Activated CD8-positive, alpha-beta memory T cell treated with anti-CD3 and anti-CD28 coated beads for 1 hour (primary cell): ENCODE measurements at places on chromosomes 7 and 10.

- DNase-seq = no peak
Measured at GRCh38 chr10:35423505-35424306, 87.4 kb downstream of the CCNY start.

GRCh38 chr7:3559278-3559677 is 258.2 kb downstream of the SDK1 start:
- DNase-seq = no peak

GRCh38 chr10:93431361-93431760 is 50.8 kb downstream of the MYOF start:
- no peak for DNase-seq

DNA sequence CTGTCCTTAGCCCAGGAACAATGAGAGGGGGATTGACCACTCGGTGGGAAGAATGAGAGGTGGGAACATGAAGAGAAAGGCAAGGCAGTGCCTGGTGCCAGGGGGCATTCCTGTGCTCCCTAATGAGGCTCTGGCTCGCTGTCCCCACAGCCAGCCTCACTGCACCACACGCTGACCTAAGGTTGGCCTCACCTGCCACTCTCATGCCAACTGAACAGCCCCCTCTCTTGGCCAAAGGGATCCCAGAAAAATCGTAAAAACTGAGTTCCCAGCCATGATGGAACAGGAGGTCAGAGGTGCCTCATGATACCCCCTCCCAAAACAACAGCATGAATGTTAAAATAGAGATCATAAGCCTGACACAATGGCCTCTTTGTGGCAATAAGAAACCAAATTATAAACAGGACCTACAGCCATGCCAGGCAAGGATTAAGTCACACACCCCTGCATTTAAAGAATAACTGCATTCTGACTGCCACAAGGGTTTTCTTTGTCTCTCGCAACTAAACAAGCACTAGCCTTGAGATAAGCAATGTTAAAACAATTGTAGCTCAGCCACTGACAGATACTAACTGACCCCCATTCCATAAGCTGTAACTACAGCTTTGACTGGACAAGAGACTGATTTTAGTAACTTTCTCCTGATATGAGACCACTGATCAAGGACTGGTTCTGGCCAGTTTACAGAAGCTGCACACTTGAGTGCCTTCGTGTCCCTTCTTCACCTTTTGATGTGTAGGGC is 149.2 kb downstream of the SH2D4B start:
- no peak for DNase-seq

- no peak for DNase-seq
Measured at GRCh38 chr7:149097088-149097487, 6.6 kb upstream of the ZNF786 start.

DNA sequence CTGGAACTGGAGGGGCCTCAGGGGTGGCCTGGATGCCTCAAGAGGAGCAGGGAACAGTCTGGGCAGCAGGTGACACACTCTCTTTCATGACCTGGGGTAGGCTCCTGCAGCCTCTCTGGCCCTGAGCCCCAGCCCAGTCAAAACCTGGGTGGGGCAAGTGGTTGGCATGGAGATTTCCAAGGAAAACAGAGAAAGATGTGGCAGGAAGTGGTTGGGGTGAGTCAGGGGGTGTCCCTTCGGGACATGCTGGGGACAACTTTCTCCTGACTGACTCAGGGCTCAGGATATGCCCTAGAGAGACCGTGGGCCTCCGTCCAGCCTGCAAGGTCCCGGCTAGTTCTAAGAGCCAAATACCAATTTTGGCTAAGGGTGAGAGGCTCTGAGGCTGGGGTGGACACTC is 2.9 kb downstream of the AQP1 start:
- DNase-seq = no peak

GRCh38 chr7:139854803-139855497 is 25.9 kb downstream of the TBXAS1 start:
- DNase-seq = no peak

GRCh38 chr10:16852624-16853023 is 35.4 kb upstream of the RSU1 start:
- DNase-seq = no peak

GRCh38 chr10:106557951-106558733 is 606.4 kb downstream of the SORCS1 start:
- no peak for DNase-seq

DNA sequence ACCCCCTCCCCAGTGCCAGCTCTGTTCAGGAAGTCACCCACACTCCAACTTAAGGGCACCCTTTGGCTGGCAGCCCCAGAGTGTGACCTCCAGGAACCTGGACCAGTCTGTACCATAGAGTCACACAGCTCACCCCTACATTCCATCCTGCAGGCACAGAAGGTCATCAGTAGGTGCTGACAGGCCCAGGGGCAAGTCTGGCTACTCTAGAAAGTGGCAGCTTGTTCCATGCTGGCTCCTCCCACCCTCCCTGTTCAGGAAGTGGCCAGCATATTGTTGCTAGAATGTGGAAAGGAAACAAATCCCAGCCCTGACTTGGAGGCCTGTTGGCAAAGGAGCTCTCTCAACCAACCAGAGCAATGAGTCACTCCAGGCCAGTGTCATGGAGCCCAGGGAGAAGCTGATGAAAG is 3.2 kb upstream of the NCOA4 start:
- DNase-seq = no peak

DNA sequence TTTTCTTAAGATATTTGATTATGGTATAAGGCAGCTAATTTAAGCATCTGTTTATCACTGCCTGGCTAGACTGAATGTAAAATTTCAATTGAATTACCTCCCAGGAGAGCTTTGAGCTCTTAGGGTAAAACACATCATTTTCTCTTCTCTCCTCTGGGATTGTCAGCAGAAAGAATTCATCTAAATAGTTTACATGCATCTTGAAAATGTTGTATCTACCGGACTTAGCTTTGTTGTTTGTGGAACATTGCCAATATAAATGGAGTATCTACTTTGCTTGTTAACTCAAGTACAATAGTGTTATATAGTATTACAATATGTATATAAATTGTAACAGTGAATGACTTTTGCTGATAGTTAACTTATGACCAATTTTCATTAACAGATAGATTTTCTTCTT is 73.3 kb downstream of the TAF3 start:
- no peak for DNase-seq

DNA sequence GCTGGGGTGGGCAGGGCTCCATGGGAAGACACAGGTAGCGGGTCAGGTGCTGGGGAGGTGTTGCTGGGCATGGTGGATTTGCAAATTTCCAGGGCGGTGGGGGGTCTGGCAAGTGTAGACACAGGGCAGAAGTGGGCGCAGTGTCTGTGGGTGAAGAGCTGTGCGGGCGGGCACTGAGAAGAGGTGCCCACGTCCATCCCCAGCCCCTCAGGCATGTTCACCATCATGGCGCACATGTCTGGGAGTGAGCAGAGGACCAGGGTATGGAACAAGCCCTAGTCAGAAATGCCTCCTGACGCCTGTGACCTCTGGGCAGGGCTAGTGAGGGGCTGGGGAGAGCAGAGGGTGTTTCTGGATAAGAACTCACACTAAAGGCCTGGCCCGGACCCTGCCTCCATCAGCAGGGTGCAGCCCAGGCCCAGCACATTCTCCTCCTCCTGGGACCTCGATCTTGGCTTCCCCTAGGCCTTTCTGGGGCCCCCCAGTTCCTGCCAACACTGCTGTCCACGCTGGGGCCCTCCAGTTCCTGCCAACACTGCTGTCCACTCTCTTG is 612.9 kb downstream of the PTPRN2 start:
- no peak for DNase-seq

DNA sequence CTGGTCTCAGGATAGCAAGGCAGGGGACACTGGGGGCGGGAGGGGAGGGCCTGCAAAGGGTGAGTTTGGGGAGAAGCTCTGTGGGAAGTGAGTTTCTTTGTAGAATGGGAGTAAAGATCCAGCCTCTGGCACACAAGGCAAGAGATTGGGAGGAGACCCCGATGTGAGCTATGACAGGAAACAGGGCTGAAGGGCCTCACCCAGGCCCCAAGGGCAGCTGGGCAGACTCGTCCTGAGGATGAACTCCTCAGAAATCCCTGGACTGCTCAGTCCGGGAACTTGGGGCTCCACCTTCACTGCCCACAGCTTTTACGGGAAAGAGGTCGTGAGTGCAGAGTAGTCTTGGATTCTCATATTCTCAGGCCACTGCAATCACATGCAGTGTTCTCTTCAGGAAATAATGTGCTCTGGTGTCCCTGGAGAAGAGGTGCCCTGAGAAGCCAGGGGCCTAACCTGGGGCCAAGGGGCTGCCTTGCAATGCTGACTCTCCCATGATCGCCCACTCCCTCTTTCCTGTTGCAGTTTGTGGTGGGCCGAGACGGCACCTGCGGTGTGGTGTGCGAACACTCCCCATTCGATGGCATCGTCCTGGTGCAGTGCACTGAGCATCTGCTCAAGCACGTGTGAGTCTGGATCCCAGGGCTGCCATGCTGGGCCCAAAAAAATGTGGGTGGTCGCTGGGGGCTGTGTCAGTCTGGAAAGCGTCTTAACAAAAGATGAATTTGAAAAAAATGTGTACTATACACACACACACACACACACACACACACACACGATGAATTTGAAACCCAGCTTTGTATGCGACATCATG is 31.3 kb upstream of the C10orf53 start:
- no peak for DNase-seq

- no peak for DNase-seq
Measured at GRCh38 chr7:45712872-45713668, 138.9 kb downstream of the ADCY1 start.

DNA sequence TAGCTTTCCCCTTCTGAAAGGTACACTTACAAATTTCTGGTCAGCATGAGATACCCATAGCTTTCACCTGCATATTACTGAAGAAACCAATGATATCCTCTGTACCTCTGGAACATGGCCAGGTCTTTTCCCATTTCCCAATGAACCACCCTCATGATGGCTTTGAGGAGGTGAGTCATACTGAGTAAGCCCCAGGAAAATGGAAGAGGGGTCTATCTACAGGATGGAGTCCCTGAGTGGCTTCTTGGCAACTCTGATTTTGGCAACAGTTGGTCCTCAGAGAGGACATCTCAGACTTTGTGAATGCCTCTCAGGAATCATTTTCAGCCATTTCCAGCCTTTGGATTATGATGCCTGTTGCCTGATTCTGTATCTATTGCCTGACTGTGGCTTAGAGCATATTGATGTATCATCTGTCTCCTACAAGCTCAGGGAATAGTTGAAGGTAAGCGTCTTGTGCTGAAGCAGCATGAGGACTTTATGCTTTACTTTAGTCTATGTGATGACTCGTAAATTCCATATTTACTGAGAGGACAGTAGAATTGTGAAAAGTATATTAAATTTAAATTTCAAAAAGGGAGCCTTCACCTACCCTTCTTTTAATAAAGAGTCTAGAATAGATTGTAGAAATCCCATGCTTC is 84.7 kb upstream of the DKK1 start:
- no peak for DNase-seq

DNA sequence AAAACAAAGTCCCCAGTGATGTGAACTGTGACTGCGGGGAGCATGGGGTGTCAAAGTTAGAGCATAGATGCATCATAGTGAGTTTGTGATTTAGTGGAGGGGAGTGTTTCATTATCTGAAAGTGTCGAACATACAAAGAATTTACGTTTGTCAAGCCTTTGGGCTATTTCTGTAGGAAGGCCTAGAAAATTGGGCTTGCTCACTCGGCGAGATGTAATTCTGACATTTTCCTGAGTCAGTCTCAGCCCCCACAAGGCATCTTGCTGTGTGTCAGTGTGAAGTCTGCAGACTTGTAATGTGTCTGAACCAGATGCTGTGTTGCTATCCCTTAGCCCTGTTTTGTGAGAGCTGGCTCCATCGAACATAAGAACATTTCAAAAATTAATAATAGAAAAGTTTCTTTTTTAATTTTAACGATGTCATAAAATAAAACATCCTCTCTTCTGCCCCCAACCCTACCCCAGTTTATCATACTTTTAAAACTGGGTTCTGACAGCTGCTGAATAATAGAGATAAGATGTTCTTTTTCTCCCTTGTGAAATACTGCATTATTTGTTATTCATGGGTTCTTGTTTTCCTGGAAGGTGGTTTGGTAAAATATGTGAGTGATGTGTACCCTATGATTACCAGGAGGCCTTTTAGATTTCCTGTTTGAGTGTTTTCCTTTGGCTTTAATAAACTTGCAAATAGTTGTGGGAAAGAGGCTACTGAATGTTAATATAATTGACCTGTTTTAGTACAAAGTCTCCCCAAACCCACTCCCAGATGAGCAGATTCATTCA is 207.4 kb downstream of the GPR158 start:
- no peak for DNase-seq

DNA sequence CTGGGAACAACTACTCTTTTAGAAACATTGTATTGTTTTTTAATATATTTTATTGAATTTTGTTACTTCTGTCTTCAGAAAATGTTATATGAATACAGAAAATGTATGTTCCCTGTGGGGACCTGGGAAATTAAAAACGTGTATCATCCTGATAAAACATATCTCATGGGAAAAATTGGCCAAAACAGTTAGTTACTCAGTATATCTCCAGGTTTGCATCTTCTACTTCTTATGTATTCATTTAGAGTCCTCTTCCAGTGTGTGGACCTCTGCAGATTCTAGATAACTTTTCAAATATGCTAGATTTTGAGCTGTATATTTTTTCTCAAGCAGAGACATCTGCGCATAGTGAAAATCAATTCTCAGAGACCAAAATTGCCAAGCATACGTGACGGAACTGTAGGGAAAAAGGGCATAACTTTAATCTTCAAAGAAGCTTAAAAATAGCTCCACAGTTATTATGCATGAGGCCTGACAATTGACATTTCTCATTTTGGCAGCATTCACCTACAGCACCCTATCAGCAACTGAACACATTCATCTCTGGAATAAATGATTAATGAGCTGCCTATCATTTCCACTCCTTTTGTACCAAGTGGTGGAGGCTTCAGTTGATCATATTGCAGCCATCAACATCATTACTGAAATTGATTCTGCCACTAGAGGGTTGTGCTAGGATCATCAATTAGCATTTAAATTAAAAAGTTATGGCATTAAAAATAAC is 26.4 kb upstream of the UMAD1 start:
- DNase-seq = no peak

- DNase-seq = no peak
Measured at GRCh38 chr7:47704936-47705335, 123.0 kb upstream of the TNS3 start.

- DNase-seq = no peak
Measured at GRCh38 chr7:41457832-41458437, 245.0 kb downstream of the INHBA start.

DNA sequence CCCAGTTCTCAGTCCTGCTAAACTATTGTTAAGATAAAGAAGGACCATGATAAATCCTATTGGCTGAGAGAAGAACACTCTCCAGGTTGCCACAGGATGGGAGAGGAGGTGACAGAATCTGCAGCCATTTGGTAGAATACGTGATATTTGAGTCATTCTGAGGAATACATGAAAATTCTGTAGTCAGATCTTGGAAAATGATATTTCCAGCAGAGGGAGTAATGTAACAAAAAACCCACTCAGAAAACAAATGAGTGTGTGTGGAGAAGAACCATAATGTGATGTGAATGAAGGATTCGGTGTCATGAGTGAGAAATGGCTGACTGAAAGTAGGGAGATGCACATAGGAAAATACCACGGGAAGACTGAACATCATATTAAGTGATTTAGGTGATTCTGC is 128.5 kb upstream of the PFKP start:
- no peak for DNase-seq
